ENCODE measurements at places on chromosomes 7 and 10. TPM values are rescaled to one million over a fixed set of nuclear protein-coding genes. Genes with fewer than 3 reads are reported as not detected.

NEBL gene
- total RNA-seq = not detected

FFAR4 gene
- not detected for total RNA-seq

ACTL6B gene
- total RNA-seq = not detected

GRCh38 chr7:140509789-140510188 is 30.5 kb upstream of the MKRN1 start:
- no peaks in the 10 kb centered on the region for H3K36me3 ChIP-seq
- H3K4me1 ChIP-seq = no peaks in the 10 kb centered on the region

DNA sequence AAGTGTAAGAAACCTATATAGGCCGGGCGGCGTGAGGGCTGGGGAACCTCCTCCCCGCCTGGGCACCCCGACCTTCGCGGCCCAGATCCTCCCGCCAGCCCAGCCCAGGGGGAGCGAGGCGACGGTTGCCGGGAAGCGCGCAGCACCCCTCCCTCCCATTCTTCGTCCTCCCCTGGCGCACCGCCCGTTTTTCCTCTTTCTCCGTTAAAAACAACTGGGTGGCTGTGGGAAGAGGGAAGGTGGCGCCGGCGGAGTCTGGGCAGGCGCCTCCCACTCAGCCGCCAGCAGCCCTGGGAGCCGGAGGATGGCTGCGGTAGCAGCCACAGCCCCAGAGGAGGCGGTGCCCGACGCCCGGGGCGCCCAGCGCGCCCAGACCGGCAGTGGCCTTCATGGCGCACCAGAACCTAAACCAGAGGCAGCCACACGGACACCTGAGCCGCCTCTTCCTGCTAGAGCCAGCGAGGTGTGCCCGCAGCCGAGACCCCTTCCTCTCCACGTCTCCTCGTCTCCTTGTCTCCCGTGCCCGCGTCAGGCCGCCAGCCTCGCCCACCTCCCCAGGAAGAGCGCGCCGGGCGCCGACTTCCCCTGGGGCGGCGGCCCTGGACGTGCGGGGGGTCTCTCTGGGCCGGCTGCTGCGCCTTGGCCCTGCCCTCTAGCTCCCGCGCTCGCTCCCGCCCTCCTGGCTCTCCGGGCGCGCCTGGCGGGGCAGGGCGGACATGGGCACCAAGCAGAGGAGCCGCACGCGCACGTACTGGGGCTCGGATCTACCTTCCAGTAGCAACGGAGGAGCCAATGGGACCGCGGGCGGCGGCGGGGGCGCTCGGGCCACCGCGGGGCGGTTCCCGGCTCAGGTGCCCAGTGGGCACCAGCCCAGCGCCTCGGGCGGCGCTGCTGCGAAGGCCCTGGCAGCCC is 32.8 kb upstream of the SFTPD start:
- H3K27me3 ChIP-seq = no peaks in the 10 kb centered on the region
- no peak overlapping the region for H3K27ac ChIP-seq
- no peaks in the 10 kb centered on the region for H3K36me3 ChIP-seq

DNA sequence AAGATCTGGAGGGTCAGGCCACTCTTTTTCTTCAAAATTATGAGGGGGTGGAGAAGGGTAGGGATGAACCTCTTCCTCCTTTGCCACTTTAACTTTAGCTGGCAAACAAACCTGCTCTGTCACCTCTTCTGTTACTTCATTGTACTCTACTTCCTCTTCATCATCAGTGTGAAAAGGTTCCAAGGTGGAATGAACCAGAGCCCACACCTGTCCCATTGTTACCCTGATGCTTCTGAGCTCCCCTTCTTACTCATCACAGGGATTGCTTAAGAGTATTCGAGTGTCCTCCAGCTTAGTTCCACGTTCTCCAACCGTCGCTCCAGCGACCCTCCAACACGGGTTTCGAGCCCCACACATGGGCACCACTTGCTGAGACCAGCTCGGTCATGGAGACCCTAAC is 5.2 kb downstream of the MRPS24 start:
- H3K27ac ChIP-seq = no peak overlapping the region
- H3K36me3 ChIP-seq = peaks cover 17% of the 10 kb centered on the region
- no peak overlapping the region for H3K4me3 ChIP-seq
- DNase-seq = no peak
- no peaks in the 10 kb centered on the region for H3K27me3 ChIP-seq
- peaks cover 11% of the 10 kb centered on the region for H3K4me1 ChIP-seq

DNA sequence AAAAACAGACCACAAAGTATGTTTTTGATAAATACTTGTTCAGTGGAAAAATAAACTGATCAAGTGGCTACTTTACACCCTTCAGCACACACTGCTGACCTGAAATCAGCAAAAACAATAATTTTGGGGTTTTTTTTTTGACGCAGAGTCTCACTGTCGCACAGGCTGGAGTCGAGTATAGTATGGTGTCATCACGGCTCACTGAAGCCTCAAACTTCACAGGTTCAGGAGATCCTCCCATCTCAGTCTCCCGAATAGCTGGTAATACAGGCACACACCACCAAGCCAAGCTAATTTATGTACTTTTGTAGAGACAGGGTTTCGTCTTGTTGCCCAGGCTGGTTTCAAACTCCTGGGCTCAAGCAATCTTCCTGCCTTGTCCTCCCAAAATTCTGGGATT is 30.6 kb downstream of the TARP start:
- H3K36me3 ChIP-seq = no peaks in the 10 kb centered on the region
- H3K4me3 ChIP-seq = no peak overlapping the region
- no peaks in the 10 kb centered on the region for H3K27me3 ChIP-seq

DNA sequence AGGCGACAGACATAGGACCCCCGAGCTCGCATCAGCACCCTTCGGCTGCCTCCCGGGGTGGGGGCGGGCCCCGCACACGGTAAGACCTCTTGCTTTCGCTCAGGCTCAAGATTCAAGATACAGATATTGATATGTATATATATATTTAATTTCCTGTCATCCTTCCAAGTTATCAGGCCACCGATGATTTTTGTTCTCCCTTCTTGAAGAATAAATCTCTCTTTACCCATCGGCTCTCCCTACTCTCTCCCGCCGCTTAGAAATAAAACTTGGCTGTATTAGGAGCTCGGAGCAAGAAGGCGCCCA is 603 bp downstream of the ADRA2A start:
- no peak for DNase-seq
- H3K4me1 ChIP-seq = peaks cover 8% of the 10 kb centered on the region
- H3K36me3 ChIP-seq = no peaks in the 10 kb centered on the region
- no peak overlapping the region for H3K27ac ChIP-seq

GRCh38 chr7:4241791-4242190 is 440.3 kb upstream of the FOXK1 start:
- H3K4me1 ChIP-seq = no peaks in the 10 kb centered on the region
- no peak overlapping the region for H3K4me3 ChIP-seq
- DNase-seq = no peak
- H3K27ac ChIP-seq = no peak overlapping the region

- H3K27me3 ChIP-seq = no peaks in the 10 kb centered on the region
- DNase-seq = no peak
- no peak overlapping the region for H3K27ac ChIP-seq
- no peak overlapping the region for H3K4me3 ChIP-seq
- H3K36me3 ChIP-seq = no peaks in the 10 kb centered on the region
Observed at GRCh38 chr7:51031791-51032515, 249.3 kb upstream of the GRB10 start.

DNA sequence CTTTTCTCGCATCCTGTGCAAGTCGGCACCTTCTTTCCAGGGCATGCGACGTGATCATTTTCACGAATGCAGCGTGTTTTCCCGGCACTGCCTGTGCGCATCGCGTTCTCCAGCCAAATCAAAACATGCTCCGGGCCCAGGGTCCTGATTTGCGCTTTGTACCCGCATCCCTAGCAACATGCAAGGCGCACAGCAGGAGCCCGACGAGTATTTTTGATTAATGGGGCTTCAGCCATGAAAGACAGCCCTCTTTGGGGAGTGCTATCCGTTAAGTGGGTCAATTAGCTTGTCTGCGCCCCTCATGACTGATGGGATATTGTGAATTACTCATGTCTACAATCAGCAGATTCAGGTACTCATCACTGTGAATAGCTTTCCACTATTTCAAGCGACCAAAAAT is 243.3 kb upstream of the RNF32 start:
- no peak for DNase-seq
- no peaks in the 10 kb centered on the region for H3K4me1 ChIP-seq
- H3K27ac ChIP-seq = no peak overlapping the region
- H3K36me3 ChIP-seq = no peaks in the 10 kb centered on the region

DNA sequence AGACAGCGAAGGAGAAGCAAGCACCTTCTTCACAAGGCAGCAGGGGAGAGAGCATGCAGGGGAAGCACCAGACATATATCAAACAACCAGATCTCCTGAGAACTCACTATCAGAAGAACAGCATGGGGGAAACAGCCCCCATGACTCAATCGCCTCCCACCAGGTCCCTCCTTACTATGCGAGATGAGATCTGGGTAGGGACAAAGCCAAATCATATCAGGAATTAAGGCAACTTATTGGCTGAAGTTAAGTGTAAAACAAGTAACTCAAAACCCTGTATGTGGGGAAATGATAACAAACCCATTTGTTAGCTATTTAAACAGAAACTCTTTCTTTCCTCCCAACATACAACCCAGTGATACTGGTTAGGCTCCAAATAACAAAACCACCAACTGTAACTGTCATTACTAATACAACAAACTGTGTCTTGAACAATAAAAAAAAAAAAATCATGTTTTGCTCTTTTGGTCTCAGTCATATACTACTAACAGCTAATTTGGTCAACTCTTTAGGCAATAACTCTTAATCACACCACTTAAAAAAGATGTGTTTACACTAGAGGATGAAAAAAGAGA is 57.8 kb downstream of the MINDY3 start:
- no peaks in the 10 kb centered on the region for H3K36me3 ChIP-seq
- H3K4me3 ChIP-seq = no peak overlapping the region
- no peak overlapping the region for H3K27ac ChIP-seq

DNA sequence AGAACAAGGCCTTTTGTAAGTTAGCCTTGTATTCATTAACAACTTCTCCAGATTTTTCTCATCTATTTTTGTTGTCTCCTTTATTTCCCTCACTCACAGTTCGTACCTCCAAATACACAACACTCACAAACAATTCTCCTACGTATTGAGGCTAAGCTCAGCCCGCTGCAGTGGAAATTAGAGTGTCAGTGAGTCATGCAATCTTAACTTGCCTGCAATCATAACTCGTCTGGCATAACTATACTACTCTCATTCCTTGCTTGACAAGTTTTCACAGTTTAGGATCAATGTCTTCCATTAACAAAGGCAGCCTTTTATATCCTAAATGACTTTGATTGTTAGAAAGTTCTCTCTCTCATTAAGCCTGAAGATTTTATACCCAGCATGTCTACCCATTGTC is 23.8 kb downstream of the TMEM196 start:
- no peaks in the 10 kb centered on the region for H3K36me3 ChIP-seq
- no peak overlapping the region for H3K27ac ChIP-seq
- no peak for DNase-seq
- no peaks in the 10 kb centered on the region for H3K27me3 ChIP-seq
- H3K4me3 ChIP-seq = no peak overlapping the region

- no peak overlapping the region for H3K27ac ChIP-seq
- DNase-seq = peak; percentile 8
- H3K27me3 ChIP-seq = no peaks in the 10 kb centered on the region
- H3K4me1 ChIP-seq = peaks cover 8% of the 10 kb centered on the region
- no peaks in the 10 kb centered on the region for H3K36me3 ChIP-seq
- H3K4me3 ChIP-seq = peak overlapping the region; percentile 33
Observed at GRCh38 chr10:61397175-61397986, 55.8 kb downstream of the TMEM26 start.

DNA sequence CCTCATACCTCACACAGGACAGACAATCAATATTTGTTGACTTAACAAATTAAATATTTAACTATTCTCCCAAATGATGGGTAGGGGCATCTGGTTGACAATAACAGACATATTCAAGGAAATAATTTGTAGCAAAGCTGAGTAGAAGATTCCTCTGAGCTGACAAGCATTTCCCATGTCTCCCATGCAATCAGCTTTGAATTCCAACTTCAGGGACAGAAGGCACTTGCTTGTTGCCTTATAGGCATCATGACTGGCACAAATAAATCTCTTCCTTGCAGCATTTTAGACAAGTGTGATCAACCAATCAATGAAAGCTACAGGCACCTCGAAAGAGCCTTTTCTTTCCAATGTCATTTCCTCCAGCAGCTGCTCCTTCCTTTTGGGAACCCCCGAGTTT is 146.0 kb downstream of the PDE1C start:
- no peaks in the 10 kb centered on the region for H3K4me1 ChIP-seq
- no peak overlapping the region for H3K4me3 ChIP-seq
- no peaks in the 10 kb centered on the region for H3K27me3 ChIP-seq
- no peak for DNase-seq
- no peak overlapping the region for H3K27ac ChIP-seq

DNA sequence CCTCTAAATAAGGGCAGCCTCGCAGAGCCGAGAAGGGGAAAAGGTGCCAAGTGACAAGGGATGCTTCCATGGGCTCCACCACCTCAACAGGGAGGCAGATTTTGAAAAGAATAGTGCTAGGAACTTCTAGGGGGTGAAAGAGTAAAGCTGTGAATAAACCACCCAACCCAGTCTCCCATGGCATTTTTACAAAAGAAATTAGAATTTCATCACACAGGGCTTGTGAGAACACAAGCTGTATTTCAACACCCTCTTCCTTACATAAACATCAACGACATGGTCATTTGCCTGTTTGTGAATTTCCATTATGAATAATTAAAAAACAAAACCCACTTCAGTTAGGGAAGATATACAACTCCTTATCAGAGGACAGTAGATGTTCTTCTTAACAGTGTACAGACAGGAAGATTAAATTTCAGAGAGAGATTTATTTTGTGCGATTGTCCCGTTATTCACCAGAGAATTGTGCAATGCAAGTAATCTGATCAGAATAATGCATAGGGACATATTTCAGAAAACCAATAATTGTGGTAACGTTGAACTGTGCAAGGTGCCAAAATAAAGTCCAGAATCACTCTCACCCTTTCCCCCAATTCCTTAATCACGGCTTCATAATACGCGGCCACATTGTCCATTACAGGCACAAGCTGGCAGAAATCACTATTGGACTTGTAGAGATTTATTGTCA is 207.8 kb upstream of the MGMT start:
- no peaks in the 10 kb centered on the region for H3K36me3 ChIP-seq
- no peak overlapping the region for H3K4me3 ChIP-seq
- no peaks in the 10 kb centered on the region for H3K4me1 ChIP-seq
- no peak overlapping the region for H3K27ac ChIP-seq

Data from CD4-positive, alpha-beta memory T cell (primary cell).